ENCODE measurements at places on chromosomes 5 and 9. TPM values are rescaled to one million over a fixed set of nuclear protein-coding genes. Genes with fewer than 3 reads are reported as not detected.

- no peak for DNase-seq
Observed at GRCh38 chr5:159414021-159414420, 83.7 kb upstream of the IL12B start.

The ANKRD20A1 gene
- 1.7 TPM for total RNA-seq

The CBY3 gene
- total RNA-seq: not detected

DNA sequence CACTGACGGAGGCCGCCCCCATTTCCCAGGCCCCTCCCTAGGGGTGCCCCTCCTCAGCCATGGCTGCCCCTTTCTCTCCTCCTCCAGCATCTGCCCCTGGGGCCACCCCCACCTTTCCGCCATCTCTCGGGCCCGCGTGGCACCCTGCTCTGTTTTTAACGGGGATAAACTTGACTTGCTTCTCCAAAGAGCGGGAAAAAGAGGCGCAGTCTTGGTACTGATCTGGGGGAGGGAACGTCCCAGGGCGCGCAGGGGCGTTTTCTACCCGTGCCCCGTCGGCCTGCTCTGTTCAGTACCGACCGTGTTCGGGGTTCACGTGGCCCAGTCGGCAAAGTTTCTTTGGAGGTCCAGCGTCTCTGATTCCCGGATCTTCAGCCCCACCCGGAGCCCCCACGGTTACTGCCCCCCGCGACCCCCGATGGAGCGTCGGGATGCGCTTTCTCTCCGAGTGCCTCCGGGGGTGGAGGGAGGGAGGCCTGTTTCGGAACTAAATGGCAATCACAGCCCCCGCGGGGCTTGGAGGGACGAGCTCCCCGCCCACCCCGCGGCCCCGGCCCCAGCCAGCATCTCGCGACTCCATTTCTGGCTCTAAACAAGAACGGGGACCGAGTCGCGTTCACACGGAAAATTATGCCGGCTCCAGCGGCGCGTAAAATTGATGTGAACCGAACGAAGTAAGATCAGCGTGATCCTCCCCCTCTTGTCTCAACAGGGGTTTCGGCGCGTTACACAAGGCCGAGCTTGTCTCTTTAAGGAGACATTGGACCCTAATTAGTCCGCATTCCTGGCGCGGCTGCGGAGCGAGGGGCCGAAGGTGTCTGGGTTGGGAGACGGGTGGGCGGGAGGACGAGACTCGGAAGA is 1.1 kb upstream of the TLE4 start:
- peak; percentile 77 for DNase-seq

- DNase-seq: peak; percentile 55
Observed at GRCh38 chr9:91815896-91816295, 134.1 kb downstream of the ROR2 start.

DNA sequence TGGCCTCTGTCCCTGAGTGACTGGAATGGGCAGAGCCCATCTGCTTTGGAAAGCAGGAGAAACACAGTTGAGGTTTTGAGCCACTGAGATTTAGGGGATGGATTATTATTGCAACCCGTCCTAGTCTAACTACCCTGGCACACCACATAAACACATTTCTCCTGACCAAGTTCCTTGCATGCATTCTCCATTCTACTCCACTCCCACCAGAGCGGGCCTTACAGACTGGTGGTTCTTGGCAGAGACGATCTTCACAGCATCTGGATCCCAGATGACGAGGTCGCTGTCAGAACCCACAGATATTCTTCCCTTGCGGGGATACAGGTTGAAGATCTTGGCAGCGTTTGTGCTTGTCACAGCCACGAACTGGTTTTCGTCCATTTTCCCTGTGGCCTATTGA is 111.0 kb downstream of the DPYSL3 start:
- DNase-seq: no peak

The WNT8A gene
- total RNA-seq: not detected

DNA sequence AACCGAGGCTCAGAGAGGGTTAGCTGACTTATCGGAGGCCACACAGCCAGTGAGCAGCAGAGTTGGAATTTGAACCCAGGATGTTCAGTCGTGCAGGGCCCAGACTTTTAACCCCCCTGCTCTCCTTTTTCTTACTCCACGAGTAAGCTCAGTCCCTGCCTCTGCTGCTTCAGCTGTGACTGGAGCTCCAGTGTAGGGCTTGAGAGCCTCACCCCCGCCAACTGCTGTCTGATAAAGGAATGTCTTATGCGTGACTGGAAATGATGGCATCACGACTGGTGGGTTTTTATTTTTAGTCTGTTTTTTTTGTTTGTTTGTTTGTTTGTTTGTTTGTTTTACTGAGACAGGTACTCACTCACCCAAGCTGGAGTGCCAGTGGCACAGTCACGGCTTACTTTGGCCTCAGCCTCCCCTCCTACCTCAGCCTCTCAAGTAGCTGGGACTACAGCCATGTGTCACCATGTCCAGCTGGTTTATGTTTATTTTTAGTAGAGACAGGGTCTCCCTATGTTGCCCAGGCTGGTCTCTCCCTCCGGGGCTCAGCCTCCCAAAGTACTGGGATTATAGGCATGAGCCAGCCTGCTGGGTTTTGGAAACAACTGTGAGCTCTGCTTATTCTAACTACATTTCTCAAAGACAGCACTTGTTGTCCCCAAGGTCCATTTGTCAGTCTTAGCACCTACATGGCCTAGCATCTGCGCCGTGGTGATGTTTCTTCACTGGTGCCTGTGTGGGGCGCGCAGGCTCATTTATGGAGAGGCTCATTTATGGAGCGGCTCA is 52.5 kb upstream of the NCS1 start:
- no peak for DNase-seq

Measured in suprapubic skin (tissue), 4 donors.